ENCODE measurements at places on chromosomes 5 and 9.
A peak's percentile ranks its signal among the peaks of the same experiment; 100 is the strongest.

- DNase-seq, result no peak
Measured at GRCh38 chr9:113963696-113964494, 87.8 kb downstream of the ZNF618 start.

GRCh38 chr9:81964218-81965171 lies 21.2 kb downstream of the SPATA31D3 start:
- DNase-seq, result peak; percentile 38

DNA sequence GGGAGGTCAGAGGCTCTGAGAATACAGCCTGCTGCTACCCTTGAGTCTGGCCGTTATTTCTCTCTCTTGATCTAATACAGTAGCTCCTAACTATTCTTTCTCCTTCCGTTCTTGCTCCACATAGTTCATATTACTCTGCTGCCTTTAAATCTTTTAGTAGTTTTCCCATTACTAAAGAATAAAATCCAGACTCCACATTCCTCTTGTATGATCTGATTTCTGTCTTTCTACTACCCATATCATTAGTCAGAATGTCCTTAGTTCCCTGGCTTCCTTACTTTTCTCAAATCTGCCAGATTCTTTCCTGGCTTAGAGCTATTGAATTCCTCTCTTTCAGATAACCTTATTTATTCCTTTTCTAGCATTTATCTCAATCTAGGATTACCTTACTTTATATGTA lies 40.0 kb downstream of the MARCHF6 start:
- no peak for DNase-seq

- no peak for DNase-seq
Measured at GRCh38 chr9:97735070-97735600, 38.0 kb upstream of the XPA start.

- DNase-seq, result no peak
Measured at GRCh38 chr9:135663451-135663770, 302 bp downstream of the LCN9 start.

GRCh38 chr9:79471580-79472543 lies 99.9 kb upstream of the TLE4 start:
- DNase-seq, result no peak

- DNase-seq, result no peak
Measured at GRCh38 chr9:88651682-88652633, 117.0 kb downstream of the NXNL2 start.

All from NCI-H2029 treated with DMSO at 0.1 percent for 48 hours (cell line).